NCI-H1436 (cell line): ENCODE measurements at places on chromosomes 16 and 17.

DNA sequence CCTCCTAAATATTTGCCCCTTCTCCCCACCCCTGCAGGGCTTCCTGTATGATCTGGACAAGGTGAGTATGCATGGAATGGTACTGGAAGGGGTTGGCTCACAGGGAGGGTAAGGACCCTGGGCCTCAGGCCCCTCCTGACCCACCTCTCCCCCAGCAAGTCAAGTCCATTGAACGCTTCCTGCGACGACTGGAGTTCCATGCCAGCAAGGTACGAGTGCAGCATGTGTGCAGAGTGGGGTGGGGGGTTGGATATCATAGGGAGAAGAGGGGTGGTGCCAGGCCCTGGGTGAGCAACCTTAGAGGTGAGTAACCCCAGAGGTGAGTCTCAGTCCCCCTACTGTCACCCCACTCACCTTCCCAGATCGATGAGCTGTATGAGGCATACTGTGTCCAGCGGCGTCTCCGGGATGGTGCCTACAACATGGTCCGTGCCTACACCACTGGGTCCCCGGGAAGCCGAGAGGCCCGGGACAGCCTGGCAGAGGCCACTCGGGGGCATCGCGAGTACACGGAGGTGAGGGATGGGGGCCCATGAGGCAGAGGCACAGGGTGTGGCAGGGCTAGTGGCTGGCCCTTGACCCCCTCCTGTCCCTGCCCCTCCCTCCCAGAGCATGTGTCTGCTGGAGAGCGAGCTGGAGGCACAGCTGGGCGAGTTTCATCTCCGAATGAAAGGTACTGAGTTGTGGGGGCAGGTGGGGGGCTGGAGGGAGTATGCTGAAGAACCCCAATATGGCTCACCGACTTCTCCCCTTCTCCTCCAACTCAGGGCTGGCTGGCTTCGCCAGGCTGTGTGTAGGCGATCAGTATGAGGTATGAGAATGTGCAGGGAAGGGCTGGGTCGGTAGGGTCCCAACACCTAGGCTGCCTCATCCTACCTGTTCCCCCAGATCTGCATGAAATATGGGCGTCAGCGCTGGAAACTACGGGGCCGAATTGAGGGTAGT lies 11.3 kb downstream of the RIPOR1 start:
- no peak for DNase-seq

DNA sequence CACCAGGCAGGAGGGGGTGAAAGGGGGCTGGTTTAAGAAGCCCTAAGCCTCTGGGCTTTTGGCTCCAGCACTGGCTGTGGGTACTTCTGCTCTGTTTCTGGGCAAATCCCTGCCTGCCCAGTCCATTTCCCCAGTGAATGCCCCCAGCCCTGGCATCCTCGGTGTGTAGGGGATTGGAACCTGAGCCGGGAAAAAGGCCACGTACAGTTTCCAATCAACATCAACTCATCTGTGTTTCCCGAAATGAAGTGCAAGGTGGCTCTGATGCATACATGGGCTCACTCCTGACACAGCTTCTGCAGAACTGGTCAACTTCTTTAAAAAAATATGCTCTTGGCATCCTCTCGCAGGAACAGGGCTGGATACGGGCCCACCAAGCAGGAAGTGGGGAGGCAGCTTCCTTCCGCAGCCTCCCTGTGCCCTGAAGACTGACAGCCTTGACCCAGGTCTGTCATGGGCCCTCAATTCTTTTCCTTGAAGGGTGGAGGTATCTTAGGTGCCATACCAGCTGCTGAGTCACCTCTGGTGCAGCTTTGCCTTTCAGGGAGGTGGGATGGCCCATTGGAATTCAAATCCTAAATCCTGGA lies 73.3 kb downstream of the N4BP1 start:
- DNase-seq, result no peak

- DNase-seq, result no peak
These were observed 14.3 kb downstream of the ZP2 start for GRCh38 chr16:21197112-21197511.

- peak; percentile 51 for DNase-seq
These were observed 5.2 kb upstream of the GUCY2D start for GRCh38 chr17:7997186-7997585.

- DNase-seq, result no peak
These were observed 3.1 kb upstream of the GSE1 start for GRCh38 chr16:85610059-85610445.

DNA sequence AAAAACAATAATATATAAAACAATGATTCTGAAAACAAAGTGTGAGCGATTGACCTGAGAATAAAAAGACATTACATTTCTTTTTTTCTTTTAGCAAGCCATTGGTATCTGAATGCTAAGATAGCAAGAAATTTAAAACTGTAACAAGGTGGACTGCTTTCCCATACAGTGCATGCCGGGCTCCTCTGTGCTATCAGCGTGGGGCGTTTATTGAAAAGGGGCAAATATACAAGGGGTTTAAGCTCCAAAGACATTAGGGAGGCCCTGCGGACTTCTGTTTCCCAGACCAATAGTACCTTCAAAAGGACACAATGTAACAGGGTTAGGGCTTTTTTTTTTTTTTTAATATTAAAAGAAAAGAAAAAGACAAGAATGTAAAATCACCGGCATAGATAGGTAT lies 261.3 kb downstream of the ZFHX3 start:
- DNase-seq, result no peak

- no peak for DNase-seq
These were observed 17.3 kb upstream of the MYO1D start for GRCh38 chr17:32894245-32894644.

DNA sequence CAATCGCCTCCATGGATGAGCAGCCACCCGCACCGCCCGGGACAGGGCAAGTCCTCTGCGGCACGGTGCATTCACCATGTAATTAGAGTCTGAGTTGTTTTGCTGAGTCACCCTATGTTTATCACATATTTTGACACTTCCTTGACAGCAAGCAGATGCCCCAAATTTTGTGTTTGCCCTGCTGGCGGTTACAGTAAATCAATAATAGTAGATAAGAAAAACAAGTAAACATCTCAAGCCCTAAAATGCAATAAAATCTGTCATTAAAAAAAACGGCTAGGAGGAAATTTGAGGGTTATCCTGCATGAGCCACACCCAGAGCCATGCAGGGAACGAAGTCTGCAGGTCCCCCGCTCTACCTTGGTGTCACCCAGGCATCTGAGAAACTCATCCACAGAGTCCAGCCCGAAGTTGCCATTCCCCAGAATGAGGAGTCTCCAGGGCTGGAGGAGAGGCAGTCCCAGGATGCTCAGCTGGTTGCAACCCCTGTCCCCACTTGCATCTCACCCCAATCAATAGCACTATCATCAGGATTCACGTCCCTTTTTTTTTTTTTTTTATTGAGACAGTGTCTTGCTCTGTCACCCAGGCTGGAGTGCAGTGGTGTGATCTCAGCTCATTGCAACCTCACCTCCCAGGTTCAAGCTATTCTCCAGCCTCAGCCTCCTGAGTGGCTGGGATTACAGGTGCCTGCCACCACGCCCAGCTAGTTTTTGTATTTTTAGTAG lies 16.5 kb upstream of the ST6GALNAC1 start:
- DNase-seq, result peak; percentile 54

- no peak for DNase-seq
These were observed 18.1 kb downstream of the UBE2O start for GRCh38 chr17:76434870-76435269.

GRCh38 chr16:60107437-60107836 lies 1373.3 kb upstream of the GOT2 start:
- DNase-seq, result no peak

DNA sequence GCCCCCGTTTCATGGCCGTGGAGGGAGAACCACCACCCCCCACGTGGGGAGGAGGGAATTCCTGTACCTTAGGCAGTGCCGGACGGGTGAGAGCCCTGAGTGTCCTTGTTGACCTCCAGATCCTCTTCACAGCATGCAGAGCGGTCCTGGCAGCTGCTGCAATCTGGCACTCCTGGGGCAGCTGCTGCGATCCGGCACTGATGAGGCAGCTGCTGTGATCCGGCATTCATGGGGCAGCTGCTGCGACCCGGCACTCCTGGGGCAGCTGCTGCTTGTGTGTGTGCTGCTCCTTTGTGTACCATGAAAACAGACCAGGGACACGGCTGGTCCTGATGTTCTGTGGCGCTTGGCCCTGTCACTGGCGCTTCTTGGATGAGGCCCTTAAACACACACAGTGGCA lies 12.8 kb downstream of the ZNF778 start:
- no peak for DNase-seq

DNA sequence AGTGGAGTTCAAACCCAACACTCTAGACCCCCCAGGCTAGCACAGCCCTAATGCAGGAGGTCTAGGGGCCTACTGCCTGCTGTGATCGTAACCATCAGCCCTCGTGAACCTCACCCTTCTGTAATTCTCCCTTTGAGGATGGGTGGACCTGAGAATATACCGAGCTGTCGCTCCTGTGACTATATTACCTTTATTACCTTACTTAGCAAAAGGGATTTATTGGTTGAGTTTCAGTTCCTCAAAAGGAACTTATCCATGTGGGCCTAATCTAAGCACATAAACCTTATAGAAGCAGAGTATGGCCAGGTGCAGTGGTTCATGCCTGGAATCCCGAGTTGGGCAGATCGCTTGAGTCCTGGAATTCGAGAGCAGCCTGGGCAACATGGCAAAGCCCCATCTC lies 19.2 kb upstream of the EMP2 start:
- DNase-seq, result no peak

DNA sequence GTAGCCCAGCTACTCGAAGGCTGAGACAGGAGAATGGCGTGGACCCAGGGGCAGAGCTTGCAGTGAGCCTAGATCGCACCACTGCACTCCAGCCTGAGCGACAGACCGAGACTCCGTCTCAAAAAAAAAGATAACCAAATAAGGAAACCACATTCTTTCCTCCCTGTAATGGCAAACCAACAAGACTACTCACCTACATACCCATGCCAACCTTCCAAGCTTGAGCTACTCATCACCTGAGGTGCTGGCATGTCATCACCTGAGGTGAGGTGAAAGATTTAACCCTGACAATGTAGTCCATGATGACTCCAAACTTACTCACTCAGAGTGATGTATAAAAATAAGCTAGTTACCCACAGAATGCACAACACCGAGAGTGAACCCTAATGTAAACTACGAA lies 85.2 kb downstream of the SMG6 start:
- no peak for DNase-seq

DNA sequence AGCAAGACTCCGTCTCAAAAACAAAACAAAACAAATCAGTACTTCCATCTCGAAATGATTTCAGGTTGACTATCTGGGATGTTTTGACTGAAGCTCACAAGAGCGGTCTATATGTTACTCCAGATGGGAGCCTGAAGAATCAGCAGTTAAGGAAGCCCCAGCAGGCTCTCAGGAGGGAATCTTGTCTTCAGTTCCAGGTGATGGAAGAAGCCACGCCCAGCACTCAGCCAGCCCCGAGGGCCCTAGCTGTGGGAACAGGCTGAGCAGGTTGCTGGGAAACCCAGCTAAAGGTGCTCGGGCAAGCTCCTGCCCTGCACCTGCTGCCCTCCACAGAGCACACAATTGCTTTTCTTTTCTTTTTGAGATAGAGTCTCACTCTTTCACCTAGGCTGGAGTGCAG lies 32.4 kb downstream of the WIPI1 start:
- peak; percentile 82 for DNase-seq

DNA sequence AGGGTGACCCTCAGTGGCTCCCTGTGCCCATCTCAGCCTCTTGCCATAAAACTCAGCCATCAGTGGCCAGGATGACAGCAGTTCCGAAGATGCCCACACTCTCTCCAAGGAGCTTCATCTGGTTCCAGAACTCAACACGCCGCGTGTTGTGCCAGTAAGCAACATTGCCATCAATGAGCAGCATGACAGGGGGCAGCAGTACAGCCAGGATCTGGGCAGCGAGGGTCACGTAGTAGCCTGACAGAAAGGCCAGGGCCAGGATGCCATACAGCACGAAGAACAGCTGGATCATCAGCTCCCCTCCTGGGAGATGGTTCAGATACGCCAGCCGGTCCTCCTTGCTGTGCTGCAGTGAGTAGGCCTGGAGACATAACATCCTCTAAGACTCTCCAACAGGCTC lies 2.9 kb downstream of the TMEM101 start:
- no peak for DNase-seq

- no peak for DNase-seq
These were observed 38.7 kb downstream of the NLRC5 start for GRCh38 chr16:57028086-57028485.

DNA sequence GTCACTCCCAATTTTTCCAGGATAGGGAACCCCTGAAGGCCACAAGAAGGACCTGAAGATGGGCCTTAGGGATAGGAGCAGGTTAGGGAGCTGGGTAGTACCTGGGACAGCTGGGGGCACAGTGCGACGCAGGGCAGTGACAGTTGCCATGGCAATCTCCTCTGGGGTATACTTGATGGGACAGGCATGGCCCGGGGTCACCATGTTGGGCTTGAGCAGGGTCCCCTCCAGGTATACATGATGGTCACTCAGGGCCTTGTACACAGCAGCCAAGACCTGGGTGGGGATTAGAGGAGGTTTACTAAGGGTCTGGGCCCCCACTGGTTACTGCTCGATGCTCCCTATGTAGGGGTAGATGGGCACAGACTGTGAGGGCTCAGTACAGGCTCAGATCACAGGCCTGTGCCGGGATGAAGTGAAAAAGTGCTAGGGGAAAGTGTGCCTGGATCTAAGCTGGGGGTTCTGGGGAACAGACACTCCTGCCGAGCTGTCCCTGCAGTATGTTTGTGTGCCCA lies 2.7 kb downstream of the ALDOC start:
- no peak for DNase-seq

DNA sequence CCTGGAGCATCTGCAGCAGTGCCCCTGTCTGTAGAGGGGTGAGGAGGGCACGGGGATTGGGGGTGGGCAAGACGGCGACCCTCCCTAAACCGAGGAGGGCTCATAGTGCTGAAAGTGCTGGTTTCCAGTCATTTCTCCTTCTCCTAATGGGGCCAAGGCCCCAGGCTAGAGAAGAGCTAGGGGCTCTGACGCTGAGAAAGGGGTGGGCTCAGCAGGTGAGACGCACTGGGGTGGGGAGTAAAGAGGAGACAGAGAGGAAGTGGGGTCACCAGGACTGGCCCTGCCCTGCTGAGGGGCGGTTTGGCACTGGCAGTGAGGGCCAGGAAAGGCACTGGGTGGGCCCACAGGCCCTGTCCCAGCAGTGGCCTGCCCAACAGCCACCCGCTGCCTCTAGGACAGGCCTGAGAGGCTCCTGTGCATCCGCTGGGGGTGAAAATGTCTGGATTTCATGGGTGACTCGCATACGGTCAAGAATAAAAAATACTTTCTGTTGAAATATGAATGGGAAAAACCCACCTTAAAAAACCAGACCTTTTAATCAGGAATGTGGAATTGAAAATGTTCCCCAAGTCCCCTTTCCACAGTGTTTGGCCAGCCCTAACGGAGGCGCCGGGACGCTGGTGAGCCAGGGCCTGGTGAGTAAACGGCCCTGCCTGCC lies 122.4 kb upstream of the SMURF2 start:
- DNase-seq, result no peak

DNA sequence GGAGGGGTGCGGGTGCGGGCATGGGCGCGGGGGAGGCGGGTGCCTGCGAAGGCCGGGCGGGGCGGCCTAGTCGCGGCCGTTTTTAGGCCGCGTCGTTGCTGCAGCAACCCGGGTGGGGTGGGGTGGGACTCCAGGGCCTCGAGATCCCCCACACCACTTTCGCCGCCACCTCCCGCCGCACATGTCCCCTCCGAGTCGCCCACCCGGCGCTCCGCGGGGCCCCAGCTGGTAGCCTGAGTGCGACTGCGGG lies 11.3 kb downstream of the TBX2 start:
- DNase-seq, result no peak

- no peak for DNase-seq
These were observed 63.6 kb downstream of the NUP93 start for GRCh38 chr16:56793492-56793891.

- DNase-seq, result no peak
These were observed 35.0 kb downstream of the CNGB1 start for GRCh38 chr16:57935904-57936303.

GRCh38 chr17:47810901-47811635 lies 10.5 kb downstream of the OSBPL7 start:
- no peak for DNase-seq
